Renal pelvis (tissue), 12 donors: ENCODE measurements at places on chromosomes 7 and 10. TPM values are rescaled to one million over a fixed set of nuclear protein-coding genes. Genes with fewer than 3 reads are reported as not detected.

SPDYE5 gene
- polyA plus RNA-seq = 7.7 TPM

DNA sequence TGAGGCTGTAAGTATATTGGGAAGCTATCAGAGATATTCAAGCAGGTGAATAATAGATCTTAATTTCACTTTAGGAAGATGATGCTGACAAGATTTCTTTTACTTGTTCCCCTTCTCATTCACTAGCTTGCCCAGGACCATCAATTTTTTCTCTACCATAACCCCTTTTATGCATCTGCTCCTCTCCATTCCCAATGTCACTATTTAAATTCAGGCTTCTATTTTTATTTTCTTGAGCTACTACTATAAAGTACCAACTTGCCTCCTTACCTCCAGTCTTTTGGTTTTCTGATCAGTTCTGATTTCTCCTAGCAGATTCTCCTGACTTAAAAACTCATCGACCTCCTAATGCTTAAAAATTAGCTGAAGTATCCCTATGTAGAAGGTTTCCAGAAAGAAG is 97.7 kb upstream of the SMIM30 start:
- no peak for DNase-seq

ZFAND4 gene
- polyA plus RNA-seq = 12.1 TPM

- DNase-seq = no peak
Observed at GRCh38 chr7:139095194-139095659, 14.3 kb downstream of the ZC3HAV1 start.

DNA sequence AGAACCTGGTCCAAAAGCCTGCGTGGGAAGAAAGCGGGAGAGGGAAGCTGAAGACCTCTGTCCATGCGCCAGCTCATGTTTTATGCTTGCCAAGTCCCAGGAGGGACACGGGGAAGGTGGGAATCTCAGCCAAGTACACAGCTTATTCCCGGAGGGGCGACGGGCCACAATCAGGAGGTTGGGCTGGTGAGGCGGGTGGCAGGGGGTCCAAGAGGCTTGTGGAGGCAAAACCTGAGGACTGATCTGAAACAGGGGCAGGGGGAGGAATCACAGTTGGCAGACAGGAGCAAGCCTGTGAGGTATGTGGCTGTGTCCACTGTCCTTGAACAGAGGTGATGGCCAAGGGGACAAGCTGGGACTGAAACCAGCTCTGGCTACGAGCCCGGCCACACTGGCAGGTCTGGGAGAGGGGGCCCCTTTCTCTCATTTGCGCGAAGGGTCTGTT is 38.0 kb upstream of the LEP start:
- no peak for DNase-seq

PKD2L1 gene
- polyA plus RNA-seq = 0.11 TPM

GRCh38 chr7:77465256-77465655 is 49.1 kb upstream of the GSAP start:
- DNase-seq = no peak

- DNase-seq = peak; percentile 12
Observed at GRCh38 chr7:145915679-145916078, 200.9 kb upstream of the CNTNAP2 start.

DNA sequence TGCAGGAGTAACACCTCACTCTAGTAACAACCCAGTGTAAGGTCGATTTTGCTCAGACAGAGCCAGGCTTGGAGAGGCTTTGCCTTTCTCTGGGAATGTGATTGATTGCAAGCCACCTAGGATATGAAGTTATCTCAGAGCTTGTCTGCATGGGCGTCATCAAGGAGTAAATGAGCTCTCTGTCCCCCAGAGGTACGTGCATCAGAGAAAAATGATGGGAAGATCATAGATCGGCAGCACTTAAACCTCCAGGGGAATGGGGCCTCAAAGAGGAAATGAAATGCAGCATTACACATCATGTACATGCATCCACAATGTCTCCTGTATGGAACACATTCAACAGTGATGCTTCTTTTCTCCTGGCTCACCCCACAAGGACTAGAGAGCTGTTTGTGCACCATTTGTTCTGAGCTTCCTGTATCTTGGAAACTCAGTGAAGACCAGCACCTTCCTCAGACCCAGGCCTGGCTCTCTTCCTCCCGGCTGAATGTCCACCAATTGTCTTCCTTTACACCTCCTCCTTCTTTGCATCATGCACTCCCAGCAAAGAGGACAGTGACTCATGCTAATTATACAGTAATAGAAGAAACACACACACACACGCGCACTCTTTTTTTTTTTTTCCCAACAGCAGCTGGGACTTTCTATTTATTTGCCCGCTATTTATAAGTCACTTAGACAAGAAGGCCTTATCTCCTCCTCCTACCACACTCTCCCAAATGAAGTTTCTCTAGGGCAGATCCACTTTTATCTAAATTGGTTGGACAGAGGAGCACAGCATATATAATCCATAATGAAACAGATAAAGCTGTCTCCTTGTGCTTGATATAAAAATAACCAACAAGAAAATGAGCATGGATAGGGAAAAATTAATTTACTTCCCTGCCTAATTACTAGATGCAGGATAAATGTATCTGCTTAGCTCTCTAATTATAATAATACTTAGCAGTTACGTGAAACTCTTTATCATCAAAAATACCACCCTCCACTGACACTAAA is 990.7 kb downstream of the CCSER2 start:
- peak; percentile 10 for DNase-seq

DNA sequence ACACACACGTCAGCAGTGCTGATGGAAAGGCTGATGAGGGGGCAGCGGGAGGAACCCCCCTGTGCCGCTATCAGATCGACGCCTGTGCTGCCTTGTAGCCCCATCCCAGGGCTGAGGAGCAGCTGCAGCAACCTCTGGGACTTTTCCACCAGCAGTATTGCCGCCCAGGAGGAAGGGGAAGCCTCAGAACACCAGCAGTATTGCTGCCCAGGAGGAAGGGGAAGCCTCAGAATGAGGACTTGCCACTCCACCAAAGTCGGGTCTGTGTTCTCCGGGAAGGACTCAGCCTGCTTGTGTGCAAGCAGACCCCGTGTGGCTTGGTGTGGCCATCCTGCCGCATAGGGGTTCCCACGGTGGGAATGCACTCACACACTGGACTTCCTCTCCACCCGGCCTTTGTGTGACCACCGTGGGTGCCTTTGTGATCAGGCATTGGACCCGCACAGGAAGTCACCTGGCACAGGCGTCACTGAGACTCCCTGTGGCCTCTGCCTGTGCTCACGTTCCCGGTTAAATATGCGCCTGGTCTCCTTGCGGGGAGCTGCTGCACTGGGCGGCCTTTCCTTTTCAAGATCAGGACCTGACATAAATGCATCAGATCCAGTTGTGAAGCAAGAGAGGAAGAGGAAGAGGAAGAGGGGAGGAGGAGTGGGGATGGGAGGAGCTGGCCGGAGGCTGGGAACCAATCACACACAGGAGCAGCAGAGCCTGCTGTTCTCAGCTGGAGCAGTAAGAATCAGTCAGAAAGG is 248.5 kb downstream of the DNAJB6 start:
- no peak for DNase-seq

GFRA1 gene
- 22.4 TPM for polyA plus RNA-seq

PVRIG gene
- 8.1 TPM for polyA plus RNA-seq

SDK1 gene
- 8.4 TPM for polyA plus RNA-seq

DNA sequence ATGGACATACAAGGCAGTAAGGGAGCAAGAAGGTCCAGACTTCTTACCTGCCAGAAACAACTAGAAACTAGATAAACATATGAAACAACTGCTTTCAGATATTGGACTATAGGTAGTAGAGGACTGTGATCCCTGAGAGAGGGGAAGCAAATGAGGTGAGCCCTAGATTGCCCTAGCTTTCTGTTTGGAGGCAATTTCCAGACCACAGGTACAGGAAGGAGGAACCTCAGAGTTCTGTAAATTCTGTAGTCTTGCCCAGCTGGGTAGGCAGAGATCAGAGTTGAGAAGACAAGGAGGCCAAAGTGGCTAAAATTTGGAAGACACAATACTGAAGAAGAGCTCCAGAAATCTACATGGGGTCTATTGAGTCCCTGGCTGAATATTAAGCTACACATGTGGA is 21.0 kb downstream of the CDK6 start:
- DNase-seq = no peak

DNA sequence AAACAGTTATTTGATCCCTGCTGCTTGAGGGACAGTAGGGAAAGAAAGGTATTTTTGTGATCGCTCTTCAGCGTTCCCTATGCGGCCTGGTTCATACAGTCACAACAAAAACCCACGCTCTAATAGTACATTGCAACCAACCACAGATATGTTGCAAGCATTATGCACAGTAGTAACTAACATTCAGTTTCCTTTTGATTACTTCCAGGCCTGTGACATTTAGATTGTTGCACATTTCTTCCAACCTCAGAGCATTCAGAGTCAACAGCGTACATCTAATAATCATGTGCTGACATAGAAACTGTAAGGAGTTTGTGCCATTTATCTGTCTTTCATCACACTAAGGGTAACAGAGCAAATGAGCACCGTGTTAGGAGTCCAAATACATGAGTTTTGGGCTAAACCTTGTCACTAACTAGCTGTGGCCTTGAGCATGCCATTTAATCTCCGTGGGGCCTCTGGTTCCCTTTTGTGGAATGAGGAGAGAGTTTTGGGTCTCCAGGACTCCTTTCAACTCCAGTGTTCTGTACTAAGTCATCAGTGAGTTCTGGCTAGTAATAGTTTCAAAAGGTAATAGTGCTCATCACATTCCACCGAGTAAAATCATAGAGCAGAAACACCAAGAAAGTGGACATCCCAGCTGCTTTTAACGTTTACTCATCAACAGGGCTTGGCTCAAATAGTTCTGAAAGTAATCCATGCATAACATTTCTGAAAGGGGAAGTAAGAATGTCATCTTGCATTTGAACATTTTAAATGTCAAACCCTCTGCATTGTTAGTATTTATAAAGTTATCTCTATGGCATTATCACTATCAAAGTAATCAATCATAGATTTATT is 99.0 kb upstream of the FZD1 start:
- no peak for DNase-seq

CRTAC1 gene
- polyA plus RNA-seq = 30.6 TPM

DNA sequence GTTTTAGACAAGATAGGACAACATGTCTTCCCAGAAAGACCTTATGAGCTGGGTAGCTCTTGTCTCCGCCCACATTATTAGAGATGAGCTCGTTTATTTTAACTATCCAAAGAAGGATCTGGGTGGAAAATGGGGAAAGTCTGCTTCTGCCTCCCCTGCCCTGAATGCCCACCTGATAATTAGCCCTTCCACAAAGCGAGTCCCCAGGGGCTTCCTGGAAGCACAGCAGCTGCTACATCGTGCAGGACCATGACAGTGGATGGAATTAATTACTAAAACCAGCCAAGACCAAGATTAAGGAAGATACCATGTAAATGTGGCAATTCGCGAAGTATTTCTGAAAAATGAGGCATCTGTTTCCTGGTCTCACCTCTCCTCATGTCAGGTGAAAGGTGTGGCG is 374.4 kb downstream of the PAXIP1 start:
- no peak for DNase-seq

RPS24 gene
- polyA plus RNA-seq = 3,525 TPM

SLC18A3 gene
- not detected for polyA plus RNA-seq

DNA sequence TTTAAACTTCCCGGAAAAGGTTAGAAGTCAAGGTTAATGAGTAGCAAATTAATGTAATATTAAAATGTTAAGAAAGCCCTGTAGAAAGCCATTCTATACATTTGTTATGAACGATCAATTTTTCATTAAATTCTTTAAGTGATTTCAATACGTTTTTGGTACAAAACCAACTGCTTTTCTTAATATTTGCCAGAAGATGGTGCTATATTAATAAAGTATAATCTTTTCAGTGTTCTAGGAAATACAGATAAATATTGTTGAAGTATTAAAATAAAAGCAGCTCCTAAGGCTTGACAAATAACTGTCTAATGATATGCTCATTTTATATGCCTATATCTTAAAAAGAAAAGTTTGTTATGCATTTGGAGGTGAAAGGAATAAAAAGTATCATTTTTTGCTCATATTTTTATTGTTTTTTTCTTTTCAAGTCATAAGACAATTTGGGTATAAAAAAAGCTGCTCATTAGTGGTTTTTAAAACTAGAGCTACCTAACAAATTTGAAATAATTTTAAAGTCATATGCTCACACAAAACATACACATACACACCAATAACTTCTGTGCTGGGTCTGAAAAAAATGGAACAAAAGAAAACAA is 130.3 kb upstream of the POT1 start:
- peak; percentile 12 for DNase-seq

DNA sequence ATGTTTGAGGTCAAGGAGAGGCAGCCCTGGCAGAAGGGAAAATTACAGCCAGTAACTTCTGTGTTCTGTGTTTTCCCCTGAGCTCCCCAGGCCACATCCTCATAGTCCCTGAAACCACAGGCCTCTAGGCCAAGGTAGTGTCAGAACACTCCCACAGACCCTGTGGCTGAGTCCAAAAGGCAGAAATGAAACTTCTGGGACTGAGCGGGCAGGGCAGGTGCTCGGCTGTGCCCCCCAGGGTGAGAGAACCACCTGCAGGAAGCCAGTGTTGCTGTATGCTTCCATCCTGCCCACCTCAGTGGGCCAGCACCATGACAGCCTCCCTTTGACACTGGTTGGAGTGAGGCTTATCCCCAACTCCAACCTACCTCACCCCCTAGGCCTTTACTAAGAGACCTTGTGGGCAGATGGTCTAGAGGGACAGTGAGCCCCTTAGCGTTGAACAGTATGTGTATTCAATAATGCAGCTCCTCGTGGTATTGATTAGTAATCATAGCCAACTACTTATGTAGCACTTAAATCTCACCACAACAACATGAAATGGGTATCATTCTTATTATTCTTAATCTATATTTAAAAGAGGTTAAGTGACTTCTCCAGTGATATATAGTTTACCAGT is 30.3 kb downstream of the PIK3CG start:
- DNase-seq = no peak
